Mesothelial cell of epicardium (in vitro differentiated cells): ENCODE measurements at places on chromosomes 7 and 10. TPM values are rescaled to one million over a fixed set of nuclear protein-coding genes. Genes with fewer than 3 reads are reported as not detected.

- no peak for DNase-seq
Measured at GRCh38 chr7:12287901-12288300, 76.8 kb downstream of the TMEM106B start.

The ANXA8 gene
- total RNA-seq = 2.0 to 2.8 TPM (median 2.3 TPM) in 3 replicates

- no peak for DNase-seq
Measured at GRCh38 chr10:639751-640672, 49.5 kb downstream of the DIP2C start.

DNA sequence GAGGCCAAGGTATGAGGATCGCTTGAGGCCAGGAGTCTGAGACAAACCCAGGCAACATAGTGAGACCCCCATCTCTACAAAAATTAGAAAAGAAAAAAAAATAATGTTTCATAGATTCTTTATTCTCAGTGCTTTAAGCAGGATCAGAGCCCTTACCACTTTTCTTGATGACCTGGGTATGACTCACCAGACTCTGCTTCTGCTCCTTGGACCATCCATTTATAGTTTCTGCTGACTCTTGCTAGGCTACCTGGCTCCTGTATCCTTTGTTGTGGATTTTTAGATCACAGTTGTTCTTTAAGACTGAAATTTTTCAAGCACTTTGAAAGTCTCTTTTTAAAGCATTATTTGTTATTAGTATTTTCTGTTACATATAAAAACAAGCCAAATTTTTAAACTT lies 411.1 kb downstream of the GFRA1 start:
- DNase-seq = no peak

GRCh38 chr7:47298636-47299035 lies 283.3 kb downstream of the TNS3 start:
- peak; percentile 43 for DNase-seq

DNA sequence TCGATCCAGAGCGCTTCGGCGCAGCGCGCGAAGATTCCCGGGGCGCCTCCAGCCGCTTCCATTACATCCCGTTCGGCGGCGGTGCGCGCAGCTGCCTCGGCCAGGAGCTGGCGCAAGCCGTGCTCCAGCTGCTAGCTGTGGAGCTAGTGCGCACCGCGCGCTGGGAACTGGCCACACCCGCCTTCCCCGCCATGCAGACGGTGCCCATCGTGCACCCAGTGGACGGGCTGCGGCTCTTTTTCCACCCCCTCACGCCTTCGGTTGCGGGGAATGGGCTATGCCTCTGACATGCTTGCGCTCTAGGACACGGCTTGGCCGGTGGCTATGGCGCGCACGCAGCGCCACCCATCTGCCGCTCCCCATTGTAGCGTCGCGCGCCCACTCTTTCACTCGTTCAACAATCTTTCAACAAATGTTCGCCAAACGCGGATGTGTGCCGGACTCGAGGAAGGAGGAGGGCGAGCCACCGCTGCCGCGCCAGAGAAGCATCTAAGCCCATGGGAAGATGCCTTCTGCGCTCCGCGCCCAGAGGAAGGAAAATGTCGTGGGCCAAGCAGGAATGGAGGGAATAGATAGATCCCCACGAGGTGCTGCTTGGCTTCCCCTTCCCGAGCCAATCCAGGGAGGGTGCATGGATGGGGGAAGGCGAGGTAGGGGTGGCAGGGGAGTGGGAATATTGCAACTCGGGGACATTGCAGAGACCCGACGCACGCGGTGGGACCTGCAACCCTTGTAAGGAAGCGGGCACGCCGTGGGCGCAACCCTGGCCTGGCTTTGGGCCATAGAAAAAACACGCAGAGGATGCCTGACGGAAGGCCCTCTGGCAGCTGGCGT lies 5.1 kb upstream of the CYP26A1 start:
- DNase-seq = no peak

The ACBD7 gene
- total RNA-seq = 2.1 to 3.1 TPM (median 2.4 TPM) in 3 replicates

GRCh38 chr10:76881477-76882220 lies 756.0 kb downstream of the KCNMA1 start:
- DNase-seq = no peak

DNA sequence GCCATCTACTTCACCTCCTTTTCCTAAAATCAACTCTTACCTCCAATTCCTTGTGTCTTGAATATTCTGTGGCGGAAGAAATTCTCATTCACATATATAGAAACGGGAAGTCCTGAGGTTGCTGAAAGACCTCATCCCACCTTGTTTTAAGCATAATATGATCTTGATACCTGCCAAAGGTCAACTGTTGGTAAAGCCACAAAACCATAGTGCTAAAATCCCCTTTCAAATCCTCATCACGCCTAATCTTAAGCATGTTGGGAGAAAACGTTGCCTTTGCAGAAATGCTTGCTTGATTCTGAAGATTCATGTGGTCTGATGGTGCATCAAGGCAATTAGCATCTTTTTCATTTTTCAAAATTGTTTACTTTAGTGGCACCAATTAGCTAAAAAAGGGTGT lies 8.5 kb downstream of the ANKRD22 start:
- DNase-seq = no peak

- no peak for DNase-seq
Measured at GRCh38 chr7:120725376-120726039, 132.4 kb downstream of the TSPAN12 start.

The EGFR gene
- 16.3 to 19.4 TPM (median 18.6 TPM) in 3 replicates for total RNA-seq

- no peak for DNase-seq
Measured at GRCh38 chr7:7779888-7780287, 61.5 kb upstream of the RPA3 start.

GRCh38 chr7:70380421-70381015 lies 751.4 kb upstream of the GALNT17 start:
- no peak for DNase-seq

- DNase-seq = no peak
Measured at GRCh38 chr10:102782673-102783551, 39.2 kb downstream of the WBP1L start.

DNA sequence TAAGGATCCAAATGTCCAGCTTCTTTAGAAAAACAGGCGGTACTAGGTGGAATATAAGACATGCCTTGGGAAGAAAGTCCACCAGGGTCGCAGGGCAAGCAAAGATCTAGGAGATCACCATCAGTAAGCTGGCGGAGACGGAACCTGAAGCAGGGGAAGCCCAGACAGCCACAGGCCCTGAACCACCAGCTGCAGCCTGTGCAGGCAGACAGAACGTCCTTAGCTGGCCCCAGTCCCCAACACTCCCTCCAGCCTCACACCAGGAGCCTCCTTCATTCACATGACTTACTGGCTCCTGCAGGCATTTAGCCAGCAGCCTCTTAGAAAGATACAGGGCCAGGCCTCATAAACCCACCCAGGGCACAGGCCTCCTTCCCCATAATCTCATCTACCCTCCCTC lies 17.4 kb downstream of the RGS10 start:
- DNase-seq = no peak

GRCh38 chr10:117652228-117653169 lies 110.0 kb downstream of the EMX2 start:
- DNase-seq = no peak

The THNSL1 gene
- total RNA-seq = 7.4 to 7.6 TPM (median 7.4 TPM) in 3 replicates

The SFTPA2 gene
- total RNA-seq = 0.11 to 0.34 TPM (median 0.16 TPM) in 3 replicates

DNA sequence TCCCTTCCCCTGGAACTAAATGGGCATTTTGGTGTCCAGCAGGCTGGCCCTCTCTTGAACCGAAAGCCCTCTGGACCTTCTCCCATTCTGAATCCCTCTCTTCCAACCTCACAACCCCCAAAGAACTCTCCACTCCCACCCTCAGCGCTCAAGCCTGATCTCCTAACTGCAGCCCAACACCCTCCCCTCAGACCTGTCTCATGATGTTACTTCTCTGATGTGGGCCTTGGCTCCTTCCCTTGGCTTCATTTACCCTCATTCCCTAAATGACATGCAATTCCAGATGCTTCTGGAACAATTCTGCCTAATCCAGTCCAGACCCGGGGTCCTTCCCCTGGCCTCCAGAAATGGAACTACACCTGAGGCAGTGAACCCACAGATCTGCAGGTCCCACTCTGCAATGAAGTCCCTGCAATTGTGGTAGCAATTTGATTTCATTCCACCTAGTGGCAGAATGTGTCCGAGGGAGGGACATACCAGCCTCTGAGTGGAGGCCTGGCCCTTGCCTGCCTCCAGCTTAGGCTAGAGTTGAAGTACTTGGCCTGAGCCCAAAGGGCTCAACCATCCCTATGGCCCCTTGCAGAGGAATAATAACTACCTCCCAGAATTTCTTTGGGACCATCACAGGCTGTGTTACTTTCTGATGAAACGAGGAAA lies 4.1 kb upstream of the CEP41 start:
- no peak for DNase-seq

- no peak for DNase-seq
Measured at GRCh38 chr7:116138202-116138801, 72.0 kb upstream of the TES start.

GRCh38 chr7:22611758-22612079 lies 111.7 kb upstream of the STEAP1B start:
- no peak for DNase-seq

- DNase-seq = no peak
Measured at GRCh38 chr10:73586583-73586984, 4.6 kb downstream of the USP54 start.

GRCh38 chr10:5364374-5364773 lies 392 bp upstream of the UCN3 start:
- DNase-seq = no peak

The DGKB gene
- 3.1 to 3.9 TPM (median 3.5 TPM) in 3 replicates for total RNA-seq

DNA sequence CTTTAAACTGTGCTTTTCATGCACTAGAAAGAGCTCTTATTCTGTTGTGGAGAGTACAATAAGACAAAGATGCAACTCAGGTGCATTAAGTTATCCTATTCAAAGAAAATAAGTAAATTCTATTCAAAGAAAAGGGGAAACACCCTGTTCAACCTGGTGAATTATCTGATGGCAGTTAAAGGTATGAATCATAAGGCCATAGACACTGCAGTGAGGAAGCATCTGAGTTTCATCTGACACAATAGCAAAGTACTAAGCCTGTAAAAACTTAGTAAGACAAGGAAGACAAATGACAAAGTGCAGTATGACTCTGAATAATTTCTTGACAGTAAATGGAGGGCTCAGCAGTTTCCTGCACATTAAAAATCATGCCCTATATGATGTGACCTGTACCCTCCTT lies 91.0 kb upstream of the LRRTM3 start:
- no peak for DNase-seq
